ENCODE measurements at places on chromosomes 12 and 14.

DNA sequence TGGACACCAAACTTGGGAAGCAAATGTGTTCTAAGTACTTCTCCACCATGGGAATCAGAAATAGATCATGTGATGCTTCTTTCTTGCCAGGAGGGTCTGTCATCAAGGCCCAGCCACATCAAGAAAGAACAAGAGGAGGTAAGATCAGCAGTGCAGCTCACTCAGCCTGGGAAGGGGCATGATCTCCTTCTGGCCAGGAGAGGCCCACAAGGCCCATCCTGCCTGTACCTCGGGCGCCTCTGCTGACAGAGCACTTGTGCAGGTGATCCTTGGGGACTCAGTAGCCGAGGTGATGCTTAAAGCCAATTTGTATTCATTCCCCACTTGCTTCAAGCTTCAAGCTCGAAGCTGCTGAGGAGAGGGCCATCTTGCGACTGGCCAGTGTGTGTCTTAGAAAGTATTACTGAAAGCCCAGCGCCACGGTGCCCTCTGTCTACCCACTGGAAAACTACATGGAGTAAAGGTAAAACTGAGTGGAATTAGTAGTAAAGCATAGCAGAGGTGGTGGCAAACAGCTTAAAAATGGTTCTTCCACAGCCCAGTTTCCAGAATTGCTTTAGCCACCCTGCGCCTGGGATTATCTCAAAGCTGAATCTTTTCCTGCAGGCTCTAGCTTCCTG is 26.2 kb downstream of the RTRAF start:
- peak; percentile 21 for DNase-seq

DNA sequence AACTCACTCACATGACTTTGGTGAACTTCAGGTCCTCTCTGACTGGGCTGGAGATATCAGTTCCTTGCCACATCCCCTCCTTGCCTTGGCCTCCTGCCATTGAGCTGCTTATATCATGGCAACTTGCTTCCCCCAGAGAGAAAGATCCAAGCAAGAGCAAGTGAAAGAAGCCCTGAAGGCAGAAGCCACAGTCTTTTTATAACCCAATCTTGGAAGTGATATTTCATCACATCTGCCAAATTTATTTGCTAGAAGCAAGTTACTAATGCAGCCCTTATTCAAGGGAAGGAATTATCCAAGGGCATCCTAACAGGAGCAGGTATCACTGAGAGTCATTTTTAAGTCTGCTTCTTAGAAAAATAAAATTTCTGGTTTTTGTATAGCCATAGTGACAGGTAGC is 127.8 kb downstream of the SLC38A4 start:
- DNase-seq, result no peak

DNA sequence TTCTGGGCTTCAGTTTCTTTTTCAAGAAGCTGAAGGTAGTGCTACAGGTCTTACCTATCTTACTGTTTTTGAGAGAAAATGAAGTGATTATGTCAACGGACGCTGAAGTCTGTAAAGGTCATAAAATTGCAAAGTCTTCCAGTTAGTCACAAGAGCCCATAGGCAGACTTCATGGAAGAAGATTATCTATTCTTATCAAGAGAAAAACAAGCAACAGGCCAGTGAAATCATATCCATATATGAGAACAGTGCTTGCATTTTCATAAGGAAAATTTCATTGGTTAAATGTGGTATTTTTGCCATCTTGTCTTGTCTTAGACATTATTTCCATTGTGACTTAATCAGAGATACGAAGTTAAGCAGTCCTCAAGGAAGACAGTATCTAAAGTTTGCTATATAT is 412.7 kb upstream of the SEL1L start:
- no peak for DNase-seq

- no peak for DNase-seq
Observed at GRCh38 chr12:29431513-29431912, 50.5 kb upstream of the ERGIC2 start.

DNA sequence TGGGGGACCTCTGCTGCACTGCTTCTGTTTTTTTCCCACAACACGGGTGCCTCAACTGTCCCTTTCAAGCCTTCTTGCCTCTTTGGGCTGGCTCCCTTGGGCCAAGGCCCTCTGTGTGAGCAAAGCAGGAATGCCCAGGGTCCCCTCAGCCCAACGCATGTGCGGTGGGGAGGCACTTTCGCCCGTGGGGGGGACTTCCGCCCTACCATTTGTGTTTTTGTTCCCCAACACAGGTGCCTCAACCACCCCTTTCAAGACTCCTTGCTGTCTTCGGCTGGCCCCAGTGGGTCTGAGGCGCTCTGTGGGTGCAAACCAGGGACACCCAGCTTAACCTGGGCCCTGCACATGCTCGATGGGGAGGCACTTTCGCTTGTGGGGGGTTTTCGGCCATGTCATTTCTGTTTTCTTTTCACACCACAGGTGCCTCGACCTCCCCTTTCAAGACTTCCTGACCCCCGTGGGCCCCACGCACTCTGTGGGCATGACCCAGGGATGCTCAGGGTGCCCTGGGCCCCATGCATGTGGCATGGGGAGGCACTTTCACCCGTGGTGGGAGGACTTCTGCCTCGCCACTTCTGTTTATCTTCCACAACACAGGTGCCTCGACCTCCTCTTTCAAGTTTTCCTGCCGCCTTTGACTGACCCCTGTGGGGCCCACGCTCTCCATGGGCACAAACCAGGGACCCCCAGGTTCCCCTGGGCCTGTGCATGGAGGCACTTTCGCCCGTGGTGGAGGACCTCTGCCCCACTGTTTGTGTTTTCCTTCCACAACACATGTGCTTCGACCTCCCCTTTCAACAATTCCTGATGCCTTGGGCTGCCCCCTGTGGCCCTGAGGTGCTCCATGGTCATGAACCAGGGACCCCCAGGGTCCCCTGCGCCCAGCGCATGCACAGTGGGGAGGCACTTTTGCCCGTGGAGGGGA is 365.7 kb downstream of the ALG10 start:
- no peak for DNase-seq

GRCh38 chr14:65168840-65169239 is 66.5 kb upstream of the MAX start:
- DNase-seq, result no peak

DNA sequence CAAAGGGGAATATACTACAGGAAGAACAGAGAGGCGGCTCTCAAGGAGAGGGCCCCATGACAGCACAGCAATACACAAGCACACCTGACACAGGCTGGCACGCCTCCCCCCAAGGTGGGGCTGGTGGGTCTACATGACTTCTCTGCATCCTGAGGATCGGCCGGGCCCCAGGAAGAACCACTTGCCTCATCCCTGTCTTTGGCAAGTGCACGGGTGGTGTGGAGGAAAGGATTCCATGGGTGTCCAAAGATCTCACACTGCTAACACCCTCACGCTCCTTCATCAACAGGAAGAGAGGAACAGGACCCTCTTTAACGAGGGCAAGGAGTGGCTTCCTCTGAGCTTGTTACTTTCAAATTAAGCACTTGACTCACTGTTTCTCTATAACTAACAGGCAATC is 7.3 kb downstream of the VAMP1 start:
- DNase-seq, result no peak

DNA sequence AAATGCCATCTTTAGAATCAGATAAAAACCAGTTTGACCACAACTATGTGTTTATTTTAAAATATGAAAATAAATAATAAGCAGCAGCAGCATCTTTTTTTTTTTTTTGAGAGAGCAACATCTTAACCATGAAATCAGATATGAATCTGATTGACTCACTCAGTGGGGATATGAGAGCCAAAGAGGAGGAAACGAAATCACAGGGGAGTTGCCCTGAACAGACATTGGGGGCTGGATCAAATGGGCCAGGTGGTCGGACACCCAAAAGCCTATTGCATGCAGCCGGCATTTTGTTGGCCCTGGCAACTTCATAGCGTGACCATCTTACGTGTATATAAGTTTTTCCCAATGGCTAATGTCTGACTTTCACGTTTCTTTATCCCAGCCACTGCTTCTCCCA is 321.1 kb downstream of the NPAS3 start:
- no peak for DNase-seq

- DNase-seq, result no peak
Observed at GRCh38 chr12:80162177-80162576, 62.8 kb downstream of the OTOGL start.

DNA sequence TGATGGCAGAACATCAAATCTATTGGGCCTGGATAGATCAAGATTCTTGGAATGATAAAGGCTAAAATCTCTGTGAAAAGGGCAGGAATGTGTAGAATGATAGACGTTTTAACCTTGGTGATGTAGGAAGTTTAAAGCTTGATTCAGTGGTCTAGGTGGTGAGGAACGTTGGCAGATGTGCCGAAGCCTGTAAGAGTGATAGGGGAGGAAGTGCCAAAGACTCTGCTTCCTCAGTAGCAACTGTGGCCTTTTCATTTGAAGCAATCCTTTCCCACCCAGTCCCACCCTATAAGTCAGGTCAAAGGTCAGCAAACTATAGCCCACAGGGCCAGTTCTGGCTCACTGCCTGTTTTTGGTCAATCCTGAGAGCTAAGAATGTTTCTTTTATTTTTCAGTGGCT is 62.2 kb downstream of the MBIP start:
- DNase-seq, result no peak

- no peak for DNase-seq
Observed at GRCh38 chr12:25102402-25102801, 92.6 kb downstream of the DNAI7 start.

DNA sequence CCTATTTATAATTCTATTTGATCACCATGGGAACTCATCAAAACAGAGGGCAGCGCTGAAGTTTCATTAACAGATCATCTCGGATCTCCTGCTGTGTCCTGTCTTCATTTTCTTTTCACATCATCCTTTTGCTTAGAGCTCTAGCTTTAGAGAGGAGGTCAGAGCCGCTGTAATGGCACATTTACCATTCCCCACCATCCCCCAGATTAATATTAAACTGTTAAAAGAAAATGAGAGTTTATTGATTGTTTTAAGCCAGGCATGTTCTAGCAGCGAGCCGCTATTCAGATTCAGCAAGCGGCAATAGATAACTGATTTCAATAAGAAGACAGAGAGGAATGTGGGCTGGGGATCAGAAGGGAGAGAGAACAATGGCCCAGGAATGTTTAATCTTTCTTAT is 308.8 kb downstream of the EGLN3 start:
- no peak for DNase-seq

DNA sequence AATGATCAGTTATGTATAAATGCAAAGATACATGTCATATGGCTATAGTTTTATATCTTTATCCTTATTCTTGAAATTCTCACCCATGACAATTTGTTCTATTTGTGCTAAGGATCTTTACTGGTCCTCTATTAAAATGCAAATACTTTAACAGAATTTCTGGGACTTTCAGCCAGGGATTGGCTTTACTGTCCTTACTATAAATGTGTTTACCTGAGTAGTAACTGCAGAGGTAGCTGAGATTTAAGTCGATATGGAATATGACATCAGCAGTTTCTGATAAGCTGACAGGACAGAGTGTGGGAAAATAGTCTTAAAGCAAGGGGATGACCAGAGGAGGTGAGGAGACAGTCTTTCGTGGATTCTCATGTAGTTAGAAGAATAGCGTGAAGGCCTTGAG is 206.4 kb downstream of the DIO2 start:
- no peak for DNase-seq

DNA sequence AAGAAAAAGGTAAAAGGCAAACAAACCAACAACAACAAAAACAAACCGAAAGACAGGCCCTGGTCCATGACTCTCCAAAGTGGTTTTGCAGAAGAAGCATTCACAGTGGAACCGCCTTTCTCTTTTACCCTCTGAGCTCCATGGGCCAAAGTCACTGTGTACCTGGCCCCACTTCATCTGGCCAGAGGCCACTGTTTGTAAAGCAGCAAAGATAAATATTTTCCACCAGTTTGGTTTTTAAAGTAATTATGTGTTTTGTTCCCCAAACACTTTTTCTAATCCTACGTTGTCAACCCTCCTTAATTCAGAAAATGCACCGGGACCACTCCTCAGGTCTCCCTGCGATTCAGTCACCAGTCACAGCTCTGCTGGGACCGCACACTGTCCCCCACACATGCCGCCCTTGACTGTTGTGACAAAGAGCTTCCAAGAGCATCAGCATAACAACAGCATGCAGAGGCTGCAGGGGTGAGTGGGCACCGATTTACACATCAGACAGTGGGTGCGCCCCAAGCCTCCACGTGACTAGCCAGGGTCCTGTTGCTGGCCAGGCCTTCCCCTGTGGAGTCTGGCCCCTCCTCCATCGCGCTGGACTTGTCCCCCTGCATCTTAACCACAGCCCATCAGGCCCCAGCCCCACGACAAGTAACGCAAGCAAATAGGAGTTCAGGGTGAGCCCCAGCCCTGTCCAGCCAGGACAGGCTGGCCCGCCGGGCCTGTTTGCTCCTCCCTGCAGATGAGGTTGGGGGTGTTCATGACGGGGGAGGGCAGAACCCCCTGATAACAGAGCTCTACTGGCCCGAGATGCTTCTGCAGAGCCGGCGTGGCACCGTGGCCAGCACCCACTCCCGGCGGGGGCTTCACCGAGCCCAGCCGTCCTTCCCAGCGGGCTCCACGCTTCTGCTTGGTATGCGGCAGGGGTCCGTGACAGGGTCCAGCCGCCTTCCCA is 65.2 kb upstream of the DIO3 start:
- DNase-seq, result no peak

DNA sequence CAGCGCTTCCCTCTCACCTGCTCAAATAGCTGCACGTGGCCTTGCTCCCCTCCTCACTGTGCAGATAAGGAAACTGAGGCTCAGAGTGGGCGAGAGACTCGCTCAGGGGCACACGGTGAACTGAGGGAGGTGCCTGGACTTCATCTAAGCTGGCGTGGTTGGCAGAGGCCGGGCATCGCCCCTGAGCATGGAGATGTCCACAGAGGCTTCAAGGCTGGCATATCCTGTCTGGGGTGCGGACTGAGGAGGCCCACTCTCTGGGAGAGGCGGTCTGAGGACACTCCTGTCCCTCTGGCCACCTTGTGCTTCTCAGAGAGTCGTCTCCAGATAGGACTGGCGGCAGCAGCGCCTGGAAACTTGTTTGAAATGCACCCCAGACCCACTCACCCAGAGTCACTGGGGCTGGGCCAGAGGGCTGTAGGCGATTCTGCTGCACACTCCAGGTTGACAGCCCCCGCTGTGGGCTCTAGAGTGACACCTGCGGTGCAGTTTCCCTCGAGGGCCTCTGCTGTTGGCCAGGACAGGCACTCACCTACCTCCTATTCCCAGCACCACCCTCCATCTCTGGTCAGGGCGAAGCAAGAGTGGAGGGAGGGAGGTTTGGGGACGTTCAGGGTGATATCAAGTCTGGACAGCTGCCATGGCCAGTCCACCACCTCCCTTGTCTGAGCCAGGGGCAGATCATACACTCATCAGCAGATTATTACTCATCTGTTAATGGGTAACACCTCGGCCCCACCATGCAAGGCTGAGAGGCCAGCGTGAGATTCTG is 11.2 kb upstream of the LBHD2 start:
- DNase-seq, result no peak

DNA sequence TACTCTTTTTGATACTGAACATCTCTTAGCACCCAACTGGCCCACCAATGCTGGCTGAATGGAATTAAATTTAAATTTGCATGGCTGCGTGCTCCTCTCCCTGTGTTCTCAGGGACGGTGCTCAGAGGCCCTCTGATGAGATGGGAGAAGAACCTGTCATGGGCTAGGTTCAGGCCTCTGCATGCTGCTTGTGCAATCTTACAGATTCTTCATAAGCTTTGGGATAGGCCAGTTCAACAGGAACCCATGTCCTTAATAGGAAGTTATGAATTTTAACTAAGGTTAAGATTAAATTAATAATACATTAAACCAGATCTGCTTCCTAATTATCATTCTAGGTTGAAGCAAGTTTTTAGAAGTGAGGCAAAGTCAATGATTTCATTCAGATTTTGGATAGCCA is 119.7 kb upstream of the LRIG3 start:
- DNase-seq, result no peak

GRCh38 chr14:68669111-68669511 is 123.8 kb downstream of the ZFP36L1 start:
- no peak for DNase-seq

GRCh38 chr14:103546652-103547454 is 15.6 kb downstream of the BAG5 start:
- DNase-seq, result peak; percentile 81

GRCh38 chr12:69497308-69498026 is 27.3 kb downstream of the FRS2 start:
- DNase-seq, result no peak
